Stimulated activated CD4-positive, alpha-beta T cell treated with anti-CD3 and anti-CD28 coated beads, Interleukin-15, amount 100 ng/mL, for 1 hour (primary cell): ENCODE measurements at places on chromosomes 1 and 21.

DNA sequence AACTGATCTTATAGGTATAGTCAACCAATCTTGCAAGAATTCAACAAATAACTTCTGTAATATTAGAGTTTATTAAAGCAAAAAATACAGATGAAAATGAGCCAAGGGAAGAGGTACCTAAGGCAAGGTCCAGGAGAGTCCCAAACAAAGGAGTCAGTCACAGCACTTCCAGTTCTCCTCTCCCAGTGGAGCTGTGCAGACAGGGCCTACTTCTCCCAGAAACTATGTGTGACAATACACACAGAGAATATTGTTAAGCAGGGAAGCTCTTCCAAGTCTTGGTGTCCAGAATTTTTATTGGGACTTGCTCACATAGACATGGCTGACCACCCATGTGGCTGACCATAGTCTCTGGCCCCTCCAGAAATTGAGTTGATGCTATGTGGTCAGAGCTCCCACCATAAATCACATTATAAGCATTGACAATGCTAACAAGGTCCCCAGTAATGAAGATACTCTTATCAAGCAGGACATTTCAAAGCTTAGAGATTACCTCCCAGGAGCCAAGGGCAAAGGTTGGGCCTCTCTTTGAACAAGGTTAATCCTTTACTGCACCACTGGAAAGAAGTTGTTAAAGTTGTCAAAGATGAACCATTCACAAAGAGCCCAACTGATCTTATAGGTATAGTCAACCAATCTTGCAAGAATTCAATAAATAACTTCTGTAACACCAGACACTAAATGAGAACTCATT lies 3.5 kb upstream of the CD244 start:
- no peak for DNase-seq

GRCh38 chr1:172449585-172450523 lies 6.0 kb upstream of the PIGC start:
- no peak for DNase-seq

DNA sequence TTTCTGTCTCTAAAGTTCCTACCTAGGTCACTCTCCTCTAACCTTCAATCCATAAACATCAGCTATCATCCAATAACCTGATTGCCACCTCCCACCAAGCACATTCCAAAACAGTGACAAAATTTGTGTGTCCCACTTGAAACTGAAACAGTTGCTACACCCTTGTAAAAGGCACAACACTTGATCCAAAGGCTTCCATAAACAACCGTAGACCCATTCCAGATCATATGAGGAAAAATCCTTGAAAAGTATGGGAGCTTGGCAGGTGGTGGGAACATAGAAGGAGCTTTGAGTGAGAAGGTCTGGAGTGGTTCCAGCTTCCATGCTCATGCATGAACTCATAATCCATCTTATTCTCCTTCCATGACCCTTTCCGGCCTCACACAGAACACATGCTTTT lies 82.0 kb upstream of the ATP1A1 start:
- DNase-seq = no peak

- DNase-seq = no peak
Measured at GRCh38 chr1:231032963-231033362, 7.1 kb downstream of the FAM89A start.

DNA sequence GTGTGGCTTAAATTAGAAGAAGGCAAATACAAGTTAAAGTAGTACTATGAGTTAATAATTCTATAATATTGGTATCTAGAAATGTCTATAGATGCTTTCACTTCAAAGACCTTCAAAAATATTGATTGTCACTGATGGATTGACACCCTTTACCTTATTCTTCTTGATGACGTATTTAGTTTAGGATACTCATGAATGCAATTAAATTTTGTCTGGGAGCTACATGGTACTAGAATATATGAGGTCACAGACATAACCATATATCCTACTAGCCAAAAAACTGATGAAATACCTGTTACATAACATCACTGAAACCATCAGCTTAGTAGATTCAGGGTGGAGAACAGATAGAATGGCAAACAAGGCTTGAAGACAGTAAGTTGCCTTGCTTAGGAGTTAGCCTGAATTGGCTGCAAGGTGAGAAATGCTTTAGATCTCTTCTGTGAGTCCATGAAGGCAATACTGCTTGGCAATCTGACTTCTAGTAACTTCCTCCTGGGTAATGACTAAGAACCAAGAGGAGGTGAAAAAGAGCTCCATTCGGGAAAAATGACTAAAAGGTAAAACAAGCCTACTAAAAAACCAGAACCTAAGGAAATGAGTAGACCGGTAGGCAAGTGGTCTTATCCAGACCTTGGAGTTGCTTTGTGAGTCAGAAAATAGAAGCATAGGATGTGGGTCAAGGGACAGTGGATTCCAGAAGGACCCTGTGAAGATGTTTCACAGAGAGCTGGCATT lies 16.9 kb upstream of the ARHGAP29 start:
- no peak for DNase-seq

GRCh38 chr1:86322241-86322640 lies 73.9 kb downstream of the ODF2L start:
- no peak for DNase-seq

- no peak for DNase-seq
Measured at GRCh38 chr1:210263963-210264362, 31.4 kb downstream of the SERTAD4 start.
